ACHN (cell line): ENCODE measurements at places on chromosomes 13 and 19.

- DNase-seq = no peak
Measured at GRCh38 chr19:29672933-29673336, 7.7 kb downstream of the PLEKHF1 start.

GRCh38 chr19:2171349-2172145 is 7.8 kb downstream of the DOT1L start:
- DNase-seq = no peak

- peak; percentile 48 for DNase-seq
Measured at GRCh38 chr13:33228648-33229445, 56.7 kb downstream of the STARD13 start.

DNA sequence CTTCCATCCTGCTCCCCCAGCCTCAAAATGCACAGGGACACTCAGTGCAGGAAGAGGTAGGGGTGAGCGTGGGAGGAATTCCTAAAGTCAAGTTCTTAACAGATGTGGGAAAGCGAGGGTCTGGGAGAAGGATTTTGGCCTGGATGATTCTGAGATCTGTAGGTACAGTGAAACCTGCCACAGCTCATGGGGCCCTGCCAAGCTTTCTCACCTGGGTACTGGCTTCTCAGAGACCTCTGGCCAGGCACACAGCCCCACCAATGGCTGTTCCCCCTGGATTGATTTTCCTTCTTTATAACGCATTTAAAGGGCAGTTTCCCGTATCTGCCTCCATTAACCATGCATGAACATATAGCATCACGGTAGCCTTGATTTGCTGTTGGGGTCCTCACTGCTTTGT is 47.0 kb upstream of the GSX1 start:
- DNase-seq = no peak

DNA sequence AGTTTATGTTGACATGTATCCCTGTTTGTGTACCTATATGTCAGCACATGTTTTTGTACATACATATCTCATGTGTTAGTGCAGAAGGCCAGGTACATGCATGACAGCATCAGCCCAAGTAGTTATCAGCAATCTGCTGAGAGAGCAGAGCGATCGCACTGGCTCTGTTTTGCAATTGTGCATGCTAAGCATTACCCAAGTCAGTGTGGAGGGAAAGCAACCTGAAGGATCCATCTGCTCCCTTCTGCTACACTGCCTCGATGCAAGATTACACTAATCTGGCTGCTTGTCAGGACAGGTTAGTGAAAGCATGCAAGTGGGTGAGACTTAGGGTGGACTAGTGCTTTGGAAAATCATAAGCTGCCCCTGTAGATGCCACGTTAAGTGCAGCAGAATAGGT is 211.8 kb downstream of the PCCA start:
- no peak for DNase-seq

DNA sequence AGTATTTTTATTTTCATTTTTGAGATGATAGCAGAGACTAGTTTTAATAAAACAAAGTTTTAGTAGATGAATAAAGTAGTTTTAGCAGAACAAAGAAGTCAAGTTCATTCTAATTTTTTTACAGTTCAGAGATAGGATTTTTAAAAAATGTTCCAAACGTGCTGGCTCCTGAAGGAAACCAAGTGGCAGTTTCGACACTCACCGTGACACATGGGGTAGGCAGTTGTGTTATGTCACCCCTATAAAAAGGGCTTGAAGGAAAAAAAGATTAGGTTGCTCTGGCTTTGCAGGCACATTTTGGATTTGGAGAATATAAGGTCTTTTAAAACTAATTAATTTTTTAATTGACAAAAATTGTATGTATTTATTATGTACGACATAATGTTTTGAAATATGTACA is 305.2 kb downstream of the NDFIP2 start:
- no peak for DNase-seq

DNA sequence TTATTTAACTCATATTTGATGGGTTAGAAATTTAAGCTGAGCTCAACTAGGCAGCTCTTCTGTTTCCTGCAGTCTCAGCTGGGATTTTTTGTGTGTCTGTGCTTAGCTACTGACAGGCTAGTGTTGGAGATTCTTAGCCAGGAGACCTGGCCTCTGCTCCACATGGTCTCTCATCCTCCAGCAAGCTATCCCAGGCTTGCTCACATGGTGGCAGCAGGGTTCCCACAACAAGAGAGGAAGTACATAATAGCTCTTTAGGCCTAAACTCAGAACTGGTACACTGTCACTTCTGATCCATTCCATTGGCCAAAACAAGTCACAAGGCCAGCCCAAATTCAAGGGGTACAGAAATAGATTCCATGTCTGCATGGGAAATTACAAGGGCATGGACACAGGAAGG is 406.2 kb downstream of the SUCLA2 start:
- peak; percentile 2 for DNase-seq

DNA sequence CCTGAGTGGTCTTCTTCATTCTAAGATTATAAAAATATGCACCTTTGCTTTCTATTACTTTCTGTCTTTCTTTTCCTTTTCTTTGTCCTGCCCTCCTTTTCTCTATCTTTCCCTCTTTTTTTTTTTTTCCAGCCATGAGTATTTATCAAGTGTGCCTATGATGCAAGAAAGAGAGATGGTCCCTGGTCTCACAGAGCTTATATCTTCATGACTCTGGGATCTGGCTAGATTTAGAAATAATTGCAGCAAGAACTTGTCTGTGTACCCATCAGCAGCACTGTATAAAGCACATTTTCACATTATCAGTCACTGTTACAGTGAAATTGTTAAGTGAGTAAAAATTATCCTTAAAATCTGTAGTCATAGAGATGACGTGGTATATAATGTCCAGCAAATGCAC is 31.6 kb upstream of the GAS6 start:
- no peak for DNase-seq

DNA sequence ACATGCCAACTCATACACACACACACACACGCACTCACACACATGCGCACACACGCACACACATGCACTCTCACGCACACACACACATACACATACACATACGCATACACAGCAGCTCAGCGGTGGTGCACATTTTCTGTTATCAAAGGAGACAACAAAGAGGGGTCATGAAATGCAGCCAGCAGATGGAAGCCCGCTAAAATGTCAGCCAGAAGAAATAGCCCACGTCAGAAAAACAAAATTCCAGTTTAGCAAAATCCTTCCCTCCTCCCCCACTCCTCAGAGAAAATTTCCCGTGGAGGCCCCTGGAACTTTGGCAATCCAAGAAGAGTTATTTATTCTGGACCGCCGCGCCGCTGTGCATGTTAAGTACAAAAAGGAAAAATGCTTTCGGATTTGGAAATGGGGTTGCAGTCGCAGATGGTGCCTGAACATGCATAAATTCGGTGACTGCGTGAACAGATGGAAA is 114.6 kb upstream of the VSTM2B start:
- DNase-seq = no peak

DNA sequence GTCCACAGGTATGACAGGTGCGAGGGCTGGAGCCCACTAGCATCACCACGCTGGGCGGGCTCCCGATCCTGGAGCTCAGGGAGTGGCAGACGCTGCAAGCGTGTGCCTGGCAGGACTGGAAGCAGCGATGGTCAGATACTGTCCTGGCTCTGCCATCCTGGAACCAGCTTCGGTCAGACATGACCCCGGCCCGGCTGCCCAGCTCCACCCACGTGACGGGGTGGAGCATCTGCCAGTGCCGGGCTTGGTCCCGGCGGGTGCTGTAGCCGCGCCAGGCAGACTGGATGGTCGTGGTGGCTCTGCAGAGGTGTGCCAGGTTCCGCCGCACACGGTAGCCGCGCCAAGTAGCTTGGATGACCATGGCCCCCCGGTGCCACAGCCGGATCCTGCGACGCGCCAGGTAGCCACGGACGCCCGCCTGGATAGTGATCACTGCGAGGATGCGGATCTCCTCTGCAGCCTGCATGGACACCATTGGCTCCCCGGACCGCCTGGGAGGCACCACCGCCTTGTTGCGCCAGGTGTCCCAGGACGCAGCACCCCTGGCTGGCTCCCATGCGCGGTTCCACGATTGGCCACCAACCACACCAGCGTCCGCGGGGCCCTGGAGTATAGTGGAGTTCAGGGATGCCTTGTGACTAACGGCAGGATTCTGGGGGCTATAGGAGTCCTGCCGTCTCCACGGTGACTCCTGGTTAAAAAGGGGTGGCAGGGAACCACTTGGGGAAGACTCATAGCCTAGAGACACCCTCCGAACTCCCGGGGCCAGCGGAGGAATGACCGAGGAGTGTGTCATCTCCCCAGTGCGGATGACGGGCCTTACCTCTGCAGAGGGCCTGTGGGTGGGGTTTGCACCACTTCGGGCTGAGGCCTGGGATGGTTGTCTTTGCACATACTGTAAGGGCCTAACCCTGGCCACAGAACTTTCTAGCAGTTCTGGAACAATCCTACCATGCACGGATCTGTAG is 16.5 kb downstream of the IQCN start:
- no peak for DNase-seq

GRCh38 chr19:4568886-4569285 is 9.4 kb upstream of the SEMA6B start:
- no peak for DNase-seq

DNA sequence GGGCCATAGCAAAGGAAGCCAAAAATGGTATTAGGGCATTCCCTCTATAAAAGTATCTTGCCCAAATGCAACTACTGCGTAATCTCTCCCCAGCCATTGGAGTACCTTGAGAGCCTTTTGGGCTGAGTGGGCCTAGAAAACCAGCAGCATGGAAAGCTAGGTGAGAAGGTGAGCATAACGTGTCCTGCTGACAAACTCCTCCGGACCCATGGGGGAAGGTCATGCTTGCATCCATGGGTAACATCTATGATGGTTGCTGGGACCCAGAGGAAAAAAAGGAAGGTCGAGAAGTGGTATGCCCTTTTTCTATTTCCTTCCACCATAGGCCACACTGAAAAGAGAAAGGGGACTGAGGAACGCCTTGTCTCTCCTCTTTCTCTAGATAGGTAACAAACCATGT is 57.4 kb downstream of the ZNF728 start:
- peak; percentile 4 for DNase-seq

DNA sequence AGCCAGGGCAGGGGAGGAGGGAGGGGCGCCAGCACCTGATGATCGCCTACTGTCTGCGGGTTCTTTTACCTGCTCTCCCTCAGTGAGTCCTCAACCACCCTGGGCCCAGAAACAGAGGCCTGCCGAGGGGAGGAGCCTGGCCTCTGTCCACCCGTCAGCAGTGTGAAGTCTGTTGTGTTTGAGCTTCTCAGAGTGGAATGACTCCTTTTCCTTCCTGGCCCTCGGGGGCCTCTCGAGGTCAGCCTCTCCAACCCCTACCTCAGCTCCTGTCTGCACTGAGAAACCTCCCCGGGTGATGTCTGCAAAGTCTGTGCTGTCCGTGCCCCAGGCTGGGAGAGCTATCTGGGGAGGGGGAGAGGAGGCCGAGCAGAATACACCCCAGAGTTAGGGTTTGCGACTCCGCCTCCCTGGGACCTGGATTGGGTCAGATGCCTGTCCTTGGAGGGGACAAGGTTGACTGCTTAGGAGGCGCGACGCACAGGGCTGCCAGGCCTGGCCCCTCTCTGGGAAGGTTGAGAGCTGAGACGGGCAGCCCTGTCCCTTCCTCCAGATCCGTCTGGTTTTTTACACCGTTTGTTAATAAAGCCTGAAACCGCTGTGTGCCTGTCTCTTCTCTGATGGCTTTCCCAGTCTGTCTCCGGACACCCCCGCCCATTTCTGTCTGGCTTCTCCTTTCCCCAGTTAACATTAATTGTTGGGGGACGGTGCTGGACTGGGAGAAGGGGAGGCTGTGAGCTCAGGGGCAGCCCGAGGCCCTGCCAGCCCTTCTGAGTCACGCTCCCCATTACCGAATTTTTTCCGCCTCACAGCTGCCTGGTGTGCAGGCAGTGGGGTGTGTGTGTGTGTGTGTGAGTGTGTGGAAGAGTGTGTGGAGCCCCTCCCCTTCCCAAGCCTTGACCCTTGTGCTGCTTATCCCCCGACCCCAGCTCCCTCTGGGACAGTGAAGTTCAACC is 989 bp upstream of the SSC5D start:
- peak; percentile 83 for DNase-seq

DNA sequence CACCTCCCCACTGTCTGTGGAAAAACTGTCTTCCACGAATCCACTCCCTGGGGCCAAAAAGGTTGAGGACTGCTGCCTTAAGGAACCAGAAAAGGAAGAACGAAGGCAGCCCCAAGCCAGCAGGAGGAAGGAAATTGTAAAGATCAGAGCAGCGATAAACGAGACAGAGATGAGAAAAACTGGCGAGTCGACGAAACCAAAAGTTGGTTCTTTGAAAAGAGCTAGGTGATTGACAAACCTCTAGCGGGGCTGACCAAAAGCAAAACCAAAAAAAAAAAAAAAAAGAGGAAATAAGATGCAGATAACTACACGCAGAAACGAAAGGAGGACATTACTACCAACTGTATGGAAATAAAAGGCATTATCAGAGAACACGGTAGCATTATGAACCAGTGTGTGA is 76.9 kb downstream of the GADD45B start:
- DNase-seq = no peak

GRCh38 chr13:30752201-30752797 is 17.0 kb downstream of the ALOX5AP start:
- DNase-seq = no peak

DNA sequence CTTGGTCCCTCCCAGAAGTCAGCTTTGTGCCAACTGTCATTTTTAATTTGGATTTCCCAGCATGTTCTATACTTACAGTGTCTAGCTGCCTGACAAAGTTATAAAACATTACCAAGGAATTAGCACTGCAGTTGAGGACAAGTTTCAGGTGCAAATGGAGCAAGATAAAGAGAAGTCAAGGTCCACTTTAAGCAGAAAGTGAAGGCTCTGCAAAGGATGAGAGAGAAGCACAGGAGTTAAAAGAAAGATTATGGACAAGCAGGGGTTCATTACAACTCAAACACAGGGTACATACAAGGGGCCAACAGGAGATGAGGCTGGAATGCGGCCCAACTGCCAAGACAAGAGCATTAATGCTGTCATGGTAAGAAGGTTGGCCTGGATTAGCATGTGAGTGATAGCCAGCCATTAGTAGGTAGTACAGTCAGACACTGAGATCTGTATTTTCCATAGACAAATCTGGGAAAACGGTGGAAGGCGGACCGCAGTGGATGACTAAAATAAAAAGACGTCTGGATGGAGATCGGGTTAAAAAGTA is 17.6 kb downstream of the UBL3 start:
- DNase-seq = no peak

DNA sequence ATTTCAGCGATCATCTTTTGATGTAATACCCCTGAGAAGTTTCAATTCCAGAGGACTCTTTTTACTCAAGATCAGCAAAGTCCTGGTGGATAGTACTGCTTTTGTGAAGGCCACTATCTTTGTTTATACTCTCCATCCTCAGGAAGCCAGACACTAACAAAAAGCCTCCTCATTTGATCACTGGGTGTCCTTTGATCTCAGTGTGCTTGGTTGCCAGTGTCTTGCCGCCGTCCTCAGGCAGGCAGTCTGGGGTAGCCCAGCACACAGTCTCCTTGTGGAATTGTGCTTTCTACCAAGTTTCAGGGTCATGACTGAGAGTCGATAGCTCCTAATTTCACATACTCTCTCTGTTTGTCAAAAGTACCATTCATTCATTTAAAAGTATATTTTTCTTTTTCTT is 762.2 kb downstream of the EFNB2 start:
- DNase-seq = no peak

GRCh38 chr13:31797154-31797775 is 57.9 kb downstream of the RXFP2 start:
- peak; percentile 33 for DNase-seq
